Suprapubic skin (tissue), 4 donors: ENCODE measurements at places on chromosomes 12 and 14. TPM values are rescaled to one million over a fixed set of nuclear protein-coding genes. Genes with fewer than 3 reads are reported as not detected.

DNA sequence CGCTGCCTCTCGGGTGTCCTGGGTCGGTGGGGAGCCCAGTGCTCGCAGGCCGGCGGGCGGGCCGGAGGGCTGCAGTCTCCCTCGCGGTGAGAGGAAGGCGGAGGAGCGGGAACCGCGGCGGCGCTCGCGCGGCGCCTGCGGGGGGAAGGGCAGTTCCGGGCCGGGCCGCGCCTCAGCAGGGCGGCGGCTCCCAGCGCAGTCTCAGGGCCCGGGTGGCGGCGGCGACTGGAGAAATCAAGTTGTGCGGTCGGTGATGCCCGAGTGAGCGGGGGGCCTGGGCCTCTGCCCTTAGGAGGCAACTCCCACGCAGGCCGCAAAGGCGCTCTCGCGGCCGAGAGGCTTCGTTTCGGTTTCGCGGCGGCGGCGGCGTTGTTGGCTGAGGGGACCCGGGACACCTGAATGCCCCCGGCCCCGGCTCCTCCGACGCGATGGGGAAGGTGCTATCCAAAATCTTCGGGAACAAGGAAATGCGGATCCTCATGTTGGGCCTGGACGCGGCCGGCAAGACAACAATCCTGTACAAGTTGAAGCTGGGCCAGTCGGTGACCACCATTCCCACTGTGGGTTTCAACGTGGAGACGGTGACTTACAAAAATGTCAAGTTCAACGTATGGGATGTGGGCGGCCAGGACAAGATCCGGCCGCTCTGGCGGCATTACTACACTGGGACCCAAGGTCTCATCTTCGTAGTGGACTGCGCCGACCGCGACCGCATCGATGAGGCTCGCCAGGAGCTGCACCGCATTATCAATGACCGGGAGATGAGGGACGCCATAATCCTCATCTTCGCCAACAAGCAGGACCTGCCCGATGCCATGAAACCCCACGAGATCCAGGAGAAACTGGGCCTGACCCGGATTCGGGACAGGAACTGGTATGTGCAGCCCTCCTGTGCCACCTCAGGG, 679 bp downstream of the ARF6 start:
- peak overlapping the region; percentile 98 for H3K27ac ChIP-seq
- H3K27me3 ChIP-seq: no peaks in the 10 kb centered on the region
- H3K4me3 ChIP-seq: peak overlapping the region; percentile 77
- peak; percentile 85 for DNase-seq

Gene KRT77
- 146 TPM for total RNA-seq

DNA sequence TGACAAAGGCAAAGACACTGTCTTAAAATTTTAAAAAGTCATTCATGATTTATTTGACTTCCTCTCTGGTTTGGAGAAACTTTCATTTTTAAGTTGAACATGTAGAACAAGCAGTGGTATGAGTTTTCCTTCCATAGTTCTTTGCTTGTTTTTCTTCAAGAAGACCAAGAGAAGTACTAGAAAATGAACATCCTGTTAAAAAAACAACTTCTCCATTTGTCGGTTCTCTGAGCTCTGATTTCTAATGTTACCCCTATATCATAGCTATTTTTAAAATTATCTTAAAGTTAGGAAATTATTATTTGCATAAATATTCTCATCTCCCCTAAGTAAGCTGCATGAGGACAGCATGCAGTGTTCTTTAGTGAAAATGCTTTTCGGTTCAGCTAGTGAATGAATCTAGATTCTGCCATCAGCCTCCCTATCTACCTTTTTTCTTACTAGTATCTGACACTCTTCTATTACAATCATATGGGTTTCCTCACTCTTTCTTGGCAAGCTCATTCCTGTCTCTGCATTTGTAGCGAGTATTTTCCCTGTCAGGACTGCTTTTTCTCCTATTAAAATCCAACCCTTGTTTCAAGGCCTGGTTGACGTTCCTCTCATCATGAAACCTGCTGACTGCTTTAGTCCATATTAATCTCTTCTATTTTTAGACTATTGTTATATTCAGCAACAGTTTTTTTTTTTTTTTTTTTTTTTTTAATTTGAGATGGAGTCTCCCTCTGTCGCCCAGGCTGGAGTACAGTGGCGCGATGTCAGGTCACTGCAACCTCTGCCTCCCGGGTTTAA, 15.8 kb downstream of the DIP2B start:
- no peak for DNase-seq
- H3K27me3 ChIP-seq: no peaks in the 10 kb centered on the region
- peak overlapping the region; percentile 41 for H3K27ac ChIP-seq
- no peak overlapping the region for H3K4me3 ChIP-seq
- H3K4me1 ChIP-seq: peaks cover 31% of the 10 kb centered on the region

GRCh38 chr14:65072937-65073336, 29.4 kb downstream of the MAX start:
- no peak overlapping the region for H3K27ac ChIP-seq
- H3K27me3 ChIP-seq: no peaks in the 10 kb centered on the region
- H3K36me3 ChIP-seq: peaks cover 29% of the 10 kb centered on the region
- DNase-seq: no peak
- H3K4me1 ChIP-seq: peaks cover 66% of the 10 kb centered on the region

GRCh38 chr12:7171854-7172253, 17.6 kb upstream of the PEX5 start:
- H3K36me3 ChIP-seq: no peaks in the 10 kb centered on the region
- H3K4me3 ChIP-seq: no peak overlapping the region
- H3K27ac ChIP-seq: no peak overlapping the region

Gene PTPRR
- not detected for total RNA-seq

DNA sequence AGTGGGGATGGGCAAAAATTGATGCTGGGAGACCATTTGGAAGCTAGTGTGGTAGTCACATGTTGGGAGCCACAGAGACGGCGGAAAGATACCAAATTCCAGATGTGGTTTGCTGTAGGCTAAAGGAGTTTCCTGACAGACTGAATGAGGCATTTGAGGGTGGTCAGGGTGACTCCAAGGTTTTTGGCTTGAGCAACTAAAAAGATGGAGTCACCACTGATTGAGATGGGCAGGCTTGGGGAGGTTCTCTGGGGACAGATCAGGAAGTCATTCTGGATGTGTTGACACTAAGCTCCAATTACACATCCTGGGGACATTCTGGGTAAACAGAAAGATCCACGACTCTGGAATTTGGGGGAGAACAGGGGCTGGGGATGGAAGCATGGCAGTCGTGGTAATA, 15.5 kb upstream of the SERPINA9 start:
- H3K36me3 ChIP-seq: no peaks in the 10 kb centered on the region
- no peak overlapping the region for H3K27ac ChIP-seq
- DNase-seq: no peak
- no peak overlapping the region for H3K4me3 ChIP-seq

- H3K4me3 ChIP-seq: no peak overlapping the region
- H3K36me3 ChIP-seq: no peaks in the 10 kb centered on the region
- no peak overlapping the region for H3K27ac ChIP-seq
- no peaks in the 10 kb centered on the region for H3K4me1 ChIP-seq
Measured at GRCh38 chr12:39814626-39815025, 195.0 kb upstream of the ABCD2 start.

GRCh38 chr12:51779876-51780275, 68.6 kb downstream of the FIGNL2 start:
- no peaks in the 10 kb centered on the region for H3K4me1 ChIP-seq
- no peaks in the 10 kb centered on the region for H3K36me3 ChIP-seq
- no peak for DNase-seq
- peaks cover 6% of the 10 kb centered on the region for H3K27me3 ChIP-seq

DNA sequence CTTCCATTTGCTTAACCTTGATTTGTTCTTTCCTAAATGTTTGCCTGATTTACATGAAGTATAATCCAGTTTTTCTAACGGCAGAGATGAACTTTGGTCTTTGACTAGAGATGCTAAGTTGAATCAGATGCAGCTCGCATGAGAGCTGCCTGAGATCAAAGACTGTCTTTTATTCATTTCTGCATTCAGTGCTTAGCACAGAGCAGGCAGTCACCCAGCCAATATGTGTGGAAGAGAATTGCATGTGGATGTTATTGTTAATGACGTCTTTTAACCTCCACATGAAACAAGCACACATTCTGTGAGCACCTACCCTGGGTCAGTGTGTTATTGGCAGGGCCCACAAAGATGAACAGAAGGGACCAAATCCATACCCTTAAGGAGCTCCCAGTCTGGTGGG, 99.2 kb downstream of the SLC5A8 start:
- no peaks in the 10 kb centered on the region for H3K36me3 ChIP-seq
- no peak overlapping the region for H3K4me3 ChIP-seq
- no peaks in the 10 kb centered on the region for H3K27me3 ChIP-seq

- no peak for DNase-seq
- peaks cover 12% of the 10 kb centered on the region for H3K27me3 ChIP-seq
- H3K27ac ChIP-seq: peak overlapping the region; percentile 50
- no peaks in the 10 kb centered on the region for H3K36me3 ChIP-seq
Measured at GRCh38 chr12:55706568-55707218, 1.0 kb downstream of the ITGA7 start.

- H3K4me3 ChIP-seq: no peak overlapping the region
- H3K4me1 ChIP-seq: no peaks in the 10 kb centered on the region
- H3K36me3 ChIP-seq: peaks cover 11% of the 10 kb centered on the region
- no peak for DNase-seq
Measured at GRCh38 chr12:130826151-130826801, 12.8 kb downstream of the STX2 start.

- DNase-seq: peak; percentile 47
- H3K27me3 ChIP-seq: no peaks in the 10 kb centered on the region
- no peaks in the 10 kb centered on the region for H3K36me3 ChIP-seq
- H3K27ac ChIP-seq: no peak overlapping the region
- H3K4me1 ChIP-seq: peaks cover 18% of the 10 kb centered on the region
Measured at GRCh38 chr12:52529417-52529816, 9.2 kb upstream of the KRT5 start.

Gene CLEC4D
- total RNA-seq: not detected

Gene RPL10L
- total RNA-seq: not detected

Gene SDS
- not detected for total RNA-seq

- H3K36me3 ChIP-seq: no peaks in the 10 kb centered on the region
- H3K27me3 ChIP-seq: no peaks in the 10 kb centered on the region
- no peak overlapping the region for H3K27ac ChIP-seq
- H3K4me3 ChIP-seq: no peak overlapping the region
- no peak for DNase-seq
Measured at GRCh38 chr12:45302621-45303369, 86.9 kb downstream of the ANO6 start.

DNA sequence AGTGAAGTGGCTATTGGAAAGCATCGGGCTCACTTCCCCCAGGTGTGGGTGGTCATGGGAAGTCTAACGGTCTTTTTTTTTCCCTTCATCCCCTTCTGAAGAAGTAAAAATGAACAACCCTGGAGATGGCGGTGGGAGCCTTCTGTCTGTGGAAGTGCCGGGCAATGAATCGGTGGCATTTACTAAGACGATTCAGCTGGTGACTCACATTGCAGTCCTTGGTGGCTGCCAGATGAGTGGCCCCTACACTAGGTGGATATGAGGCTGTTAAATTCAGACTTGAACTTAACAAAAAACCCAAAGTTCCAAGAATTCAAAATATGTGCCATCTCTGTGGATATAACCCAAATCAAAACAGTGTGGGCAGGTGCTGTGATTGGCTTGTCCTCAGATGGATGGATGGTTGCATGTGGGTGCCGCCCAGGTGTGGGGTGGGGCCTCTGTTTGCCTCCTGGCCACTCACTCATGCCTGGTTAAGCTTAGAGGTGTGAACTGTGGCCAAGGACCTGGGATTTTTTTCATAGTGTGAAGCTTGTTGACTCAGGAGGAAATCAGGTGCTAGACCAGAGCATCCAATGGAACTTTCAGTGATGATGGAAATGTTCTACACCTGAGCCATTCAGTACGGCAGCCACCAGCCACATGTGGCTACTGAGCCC, 176.7 kb upstream of the NOS1 start:
- no peaks in the 10 kb centered on the region for H3K36me3 ChIP-seq
- H3K4me1 ChIP-seq: no peaks in the 10 kb centered on the region
- DNase-seq: no peak

Gene CCT2
- total RNA-seq: 104 TPM
